Stimulated activated CD8-positive, alpha-beta memory T cell treated with anti-CD3 and anti-CD28 coated beads, Interleukin-4, amount 100 ng/mL, for 4 hours (primary cell): ENCODE measurements at places on chromosomes 6 and 20.

- no peak for DNase-seq
Observed at GRCh38 chr6:145141572-145141971, 593.7 kb downstream of the EPM2A start.

GRCh38 chr6:338815-339262 lies 46.6 kb downstream of the DUSP22 start:
- no peak for DNase-seq

DNA sequence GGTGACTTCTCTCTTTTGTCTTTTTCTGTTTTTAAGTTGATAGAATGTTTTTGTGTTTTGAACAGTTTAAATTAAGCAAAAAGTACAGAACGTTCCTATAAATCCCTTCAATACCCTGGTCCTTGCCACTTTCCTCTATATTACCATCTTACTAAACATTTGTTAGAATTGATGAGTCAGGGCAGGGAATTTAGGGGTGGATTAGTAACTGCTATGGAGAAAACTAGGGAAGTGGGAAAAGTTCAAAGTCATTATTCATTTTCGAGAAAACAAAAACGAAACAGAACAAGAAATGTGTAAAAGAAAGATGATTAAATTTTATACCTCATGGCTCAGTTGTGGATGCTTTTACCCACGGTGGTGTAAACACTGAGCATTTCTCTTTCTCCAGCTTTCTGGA lies 240.4 kb upstream of the SULF2 start:
- DNase-seq, result no peak

GRCh38 chr20:53757472-53757913 lies 163.9 kb upstream of the ZNF217 start:
- DNase-seq, result no peak

DNA sequence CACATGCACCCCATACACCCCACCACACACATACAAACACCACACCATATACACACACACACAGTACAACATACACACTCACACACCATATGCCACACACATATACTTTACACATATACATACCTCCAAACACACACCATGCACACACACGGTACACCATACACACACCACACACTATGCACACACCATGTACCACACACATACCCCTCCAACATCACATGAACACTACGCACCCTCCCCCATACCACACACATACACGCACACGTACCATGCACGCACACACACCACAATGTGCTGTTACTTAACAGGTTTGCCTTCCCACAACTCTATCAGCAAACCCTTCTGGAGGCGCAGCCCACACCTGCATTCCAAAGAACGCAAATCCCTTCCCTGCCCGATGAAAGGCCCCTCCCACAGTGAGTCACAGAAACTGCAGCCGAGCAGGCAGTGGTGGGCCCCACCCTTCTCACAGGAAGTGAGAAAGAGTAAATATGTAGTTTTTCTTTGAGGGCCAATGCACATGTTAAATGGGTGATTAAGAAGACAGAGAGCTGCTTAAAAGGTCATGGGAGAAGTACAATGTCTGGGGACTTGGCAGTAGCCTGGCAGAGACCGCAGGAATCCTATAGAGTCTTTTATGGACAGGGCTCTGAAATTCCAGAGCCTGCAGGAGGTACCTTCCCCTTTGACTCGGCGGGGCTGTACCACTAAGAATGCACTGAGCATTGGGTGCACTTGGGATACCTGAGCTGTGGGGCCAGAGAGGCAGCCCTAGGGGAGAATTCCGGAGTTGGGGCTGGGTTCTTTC lies 34.1 kb upstream of the EZR start:
- peak; percentile 66 for DNase-seq
